Bronchial epithelial cell (primary cell): ENCODE measurements at places on chromosomes 6 and 20.

DNA sequence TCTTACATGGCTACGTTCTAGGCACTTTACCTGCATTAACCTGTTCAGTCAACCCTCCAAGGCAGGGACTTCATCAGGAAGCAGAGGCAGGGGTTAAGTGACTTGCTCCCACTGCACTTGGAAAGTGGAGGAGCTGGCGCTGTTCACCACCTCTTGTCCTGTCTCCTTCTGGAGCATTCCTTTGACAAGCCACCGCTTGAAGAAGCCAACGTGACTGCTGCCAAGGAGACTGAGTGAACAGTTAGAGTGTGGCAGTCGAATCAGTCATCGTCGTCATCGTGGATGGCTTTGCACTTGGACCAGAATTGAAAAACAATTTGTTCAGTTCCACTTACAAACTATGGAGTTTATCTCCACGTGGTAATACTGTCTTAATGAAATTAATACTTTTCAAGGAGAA is 60.9 kb downstream of the TULP4 start:
- DNase-seq = peak; percentile 80

GRCh38 chr20:13101276-13101675 is 92.5 kb downstream of the SPTLC3 start:
- no peak for DNase-seq

DNA sequence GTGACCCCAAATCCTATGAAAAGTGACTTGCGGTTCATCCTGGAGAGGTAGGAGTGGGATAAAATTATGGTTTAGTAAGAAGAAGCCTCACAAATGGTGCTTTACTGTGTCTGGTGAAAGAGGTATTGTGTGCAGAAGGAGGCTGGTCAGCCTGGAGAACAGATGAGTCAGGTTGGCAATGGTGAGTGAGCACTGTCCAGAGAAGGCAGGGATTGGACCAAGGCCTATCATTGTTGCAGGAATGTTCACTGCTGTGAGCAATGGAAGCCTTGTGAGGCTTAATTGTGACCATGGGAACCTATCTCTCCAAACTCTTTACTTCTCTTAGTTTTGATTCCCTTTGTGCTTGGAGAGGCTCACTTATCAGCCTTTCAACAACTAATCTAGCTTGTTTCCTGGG is 89.0 kb upstream of the KCNK16 start:
- peak; percentile 48 for DNase-seq

DNA sequence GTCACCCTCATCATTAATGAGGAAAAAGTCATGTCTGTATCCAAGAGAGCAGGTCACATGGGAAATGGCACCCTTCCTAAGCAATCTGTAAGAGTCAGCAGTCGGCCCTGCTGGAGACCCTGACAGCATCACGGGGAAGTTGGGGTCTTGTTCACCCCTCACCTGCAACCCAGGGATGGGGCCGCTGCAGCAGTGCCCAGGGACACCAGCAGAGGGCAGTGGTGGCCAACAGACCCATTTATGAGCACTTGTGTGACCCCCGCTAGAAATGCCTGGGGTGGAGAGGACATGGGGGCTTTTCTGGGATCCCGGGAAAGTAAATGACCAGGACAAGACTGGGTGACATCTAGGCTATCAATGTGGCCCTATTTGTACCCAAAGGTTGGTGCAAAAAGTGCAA is 35.9 kb downstream of the ANKRD60 start:
- DNase-seq = no peak

GRCh38 chr20:15359056-15359455 is 1021.6 kb upstream of the FLRT3 start:
- peak; percentile 84 for DNase-seq

DNA sequence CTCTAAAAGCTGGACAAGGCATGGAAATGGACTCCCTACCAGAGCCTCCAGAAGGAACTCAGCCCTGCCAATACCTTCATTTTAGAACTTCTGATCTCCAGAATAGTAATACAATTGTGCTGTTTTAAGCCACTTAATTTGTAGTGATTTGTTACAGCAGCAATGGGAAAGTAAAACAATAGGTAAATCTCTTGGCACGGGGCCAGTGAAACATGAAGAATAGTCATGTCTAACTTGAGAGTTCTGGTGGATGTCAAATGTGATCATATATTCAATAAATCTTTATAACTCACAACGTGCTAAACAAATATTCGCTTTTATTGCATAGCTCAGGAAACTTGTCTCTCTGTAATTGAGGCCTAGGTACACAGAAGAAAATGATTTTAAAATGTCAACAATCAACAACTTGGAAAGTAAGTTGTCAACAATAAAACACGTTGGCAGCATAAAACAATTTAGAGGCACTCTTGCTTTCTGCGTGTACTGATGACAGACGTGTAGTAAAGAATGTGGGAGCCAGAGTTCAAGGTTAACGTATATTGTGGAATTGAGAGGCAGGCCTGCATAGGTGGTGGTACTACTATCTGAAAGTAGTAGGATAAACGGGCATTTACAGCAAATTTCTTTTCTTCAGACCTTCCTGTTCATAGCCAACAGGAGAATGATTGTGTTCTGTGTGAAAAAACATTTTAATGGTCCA is 140.5 kb upstream of the OPRM1 start:
- DNase-seq = no peak

DNA sequence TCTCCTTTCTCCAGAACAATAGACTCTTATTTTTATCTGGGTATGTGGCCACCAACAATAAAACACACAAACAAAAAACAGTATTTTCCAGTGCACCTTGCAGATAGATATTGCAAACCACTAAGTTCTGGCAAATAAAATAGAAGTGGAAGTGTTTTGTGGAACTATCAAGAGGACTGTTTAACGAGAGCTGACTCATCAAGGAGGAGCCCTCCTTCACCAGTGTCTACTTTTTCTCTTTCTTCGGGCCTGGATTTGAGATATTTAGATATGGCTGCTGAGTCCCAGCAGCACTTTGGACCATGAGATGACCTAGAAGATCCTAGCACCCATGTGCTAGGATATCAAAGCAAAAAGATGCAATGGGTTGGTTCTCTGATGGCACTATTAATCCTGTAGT is 154.7 kb downstream of the AIG1 start:
- no peak for DNase-seq

DNA sequence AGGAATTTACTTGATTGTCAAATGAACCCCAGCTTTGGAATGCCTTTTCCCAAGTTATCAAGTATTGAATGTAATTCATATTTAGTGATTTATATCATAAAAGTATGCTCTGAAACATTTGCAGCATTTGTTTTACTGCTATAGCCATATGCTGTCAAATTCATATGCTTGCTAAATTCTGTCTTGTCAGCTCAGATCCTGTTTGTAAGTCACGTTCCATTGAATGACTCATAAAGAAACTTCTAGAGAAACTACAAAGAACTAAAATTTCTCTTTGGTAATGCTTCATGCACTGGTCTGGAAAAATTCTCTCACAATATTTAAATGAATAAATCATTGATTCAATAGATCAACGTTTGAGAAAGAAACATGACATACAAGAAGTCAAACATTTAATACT is 445.9 kb downstream of the PHF3 start:
- DNase-seq = peak; percentile 44

DNA sequence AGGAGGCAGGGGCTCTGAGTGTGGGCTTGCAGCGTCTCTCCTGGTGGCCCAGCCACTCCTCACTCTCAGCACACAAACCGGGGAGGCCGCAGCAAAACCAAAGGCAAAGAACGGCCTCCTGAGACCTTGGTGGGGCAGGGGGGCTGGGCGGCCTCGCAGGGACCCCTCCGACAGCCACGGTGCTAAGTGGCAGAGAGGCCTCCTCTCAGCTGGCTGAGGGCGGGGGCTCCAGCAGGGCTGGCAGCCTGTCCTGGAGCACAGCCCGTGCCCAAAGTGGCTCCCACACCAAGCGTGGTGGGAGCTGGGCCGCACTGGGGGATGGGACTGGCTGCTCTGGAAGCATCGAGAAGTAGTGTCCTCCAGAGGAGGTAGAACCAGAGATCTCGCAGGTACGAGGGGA is 334.4 kb downstream of the QKI start:
- DNase-seq = no peak

DNA sequence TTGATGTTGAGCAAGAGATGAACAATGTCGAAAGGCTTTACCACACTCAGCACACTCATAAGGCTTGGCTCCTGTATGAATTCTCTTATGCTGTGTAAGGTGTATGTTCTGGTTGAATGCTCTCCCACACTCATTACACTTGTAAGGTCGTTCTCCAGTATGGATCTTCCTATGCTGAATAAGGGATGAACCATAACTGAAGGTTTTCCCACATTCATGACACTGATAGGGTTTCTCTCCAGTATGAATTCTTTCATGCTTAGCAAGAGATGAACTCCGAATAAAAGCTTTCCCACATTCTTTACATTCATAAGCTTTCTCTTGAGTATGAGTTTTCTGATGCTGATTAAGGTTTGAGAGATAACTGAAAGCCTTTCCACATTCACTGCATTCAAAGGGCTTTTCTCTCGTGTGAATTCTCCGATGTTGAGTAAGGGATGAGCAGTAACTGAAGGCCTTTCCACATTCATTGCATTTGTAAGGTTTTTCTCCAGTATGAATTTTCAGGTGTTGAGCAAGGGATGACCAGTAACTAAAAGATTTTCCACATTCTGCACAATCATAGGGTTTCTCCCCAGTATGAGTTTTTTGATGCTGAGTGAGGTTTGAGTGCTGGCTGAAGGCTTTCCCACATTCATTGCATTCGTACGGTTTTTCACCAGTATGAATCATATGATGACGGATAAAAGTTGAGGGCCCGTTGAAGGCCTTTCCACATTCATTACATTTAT is 21.1 kb downstream of the ZNF184 start:
- no peak for DNase-seq

GRCh38 chr6:134954272-134955000 is 4.5 kb upstream of the ALDH8A1 start:
- no peak for DNase-seq

DNA sequence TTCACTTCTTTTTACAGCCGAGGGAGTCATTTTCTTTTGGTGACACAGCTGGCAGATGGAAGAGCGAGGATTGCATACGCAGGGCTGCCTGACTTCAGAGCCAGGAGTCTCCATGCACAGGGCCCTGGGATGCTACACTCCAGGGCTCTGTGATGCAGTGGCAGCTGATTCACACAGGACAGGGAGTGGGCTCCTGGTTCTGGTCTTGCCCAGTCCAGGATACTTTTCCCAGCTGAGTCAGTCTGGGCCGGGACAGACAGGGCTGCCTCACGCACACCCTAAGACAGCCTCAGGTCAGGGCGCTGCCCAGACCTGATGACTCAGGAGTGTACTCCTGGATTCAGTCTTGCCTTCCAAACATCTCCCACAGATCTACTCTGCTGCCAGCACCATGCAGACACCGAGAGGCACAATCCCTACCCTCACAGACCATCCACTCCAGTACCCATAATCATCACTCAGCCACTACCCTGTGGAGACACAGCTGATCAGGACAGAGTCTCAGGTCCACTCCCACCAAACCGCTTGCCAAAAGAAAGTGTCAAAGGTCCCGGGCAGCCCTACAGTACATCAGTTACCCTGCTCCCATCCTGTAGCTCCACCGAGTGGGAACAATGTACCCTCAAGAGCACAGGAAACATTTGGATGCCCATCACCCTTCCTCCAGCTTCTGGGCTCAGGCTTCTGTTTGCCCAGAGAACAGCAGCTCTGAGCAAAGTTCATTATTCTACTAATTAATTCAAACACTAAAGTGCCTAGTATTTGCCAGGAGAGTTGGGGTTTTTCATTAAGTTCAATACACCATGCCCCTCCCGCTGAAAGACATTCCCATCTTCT is 11.5 kb downstream of the SDC4 start:
- DNase-seq = peak; percentile 99

DNA sequence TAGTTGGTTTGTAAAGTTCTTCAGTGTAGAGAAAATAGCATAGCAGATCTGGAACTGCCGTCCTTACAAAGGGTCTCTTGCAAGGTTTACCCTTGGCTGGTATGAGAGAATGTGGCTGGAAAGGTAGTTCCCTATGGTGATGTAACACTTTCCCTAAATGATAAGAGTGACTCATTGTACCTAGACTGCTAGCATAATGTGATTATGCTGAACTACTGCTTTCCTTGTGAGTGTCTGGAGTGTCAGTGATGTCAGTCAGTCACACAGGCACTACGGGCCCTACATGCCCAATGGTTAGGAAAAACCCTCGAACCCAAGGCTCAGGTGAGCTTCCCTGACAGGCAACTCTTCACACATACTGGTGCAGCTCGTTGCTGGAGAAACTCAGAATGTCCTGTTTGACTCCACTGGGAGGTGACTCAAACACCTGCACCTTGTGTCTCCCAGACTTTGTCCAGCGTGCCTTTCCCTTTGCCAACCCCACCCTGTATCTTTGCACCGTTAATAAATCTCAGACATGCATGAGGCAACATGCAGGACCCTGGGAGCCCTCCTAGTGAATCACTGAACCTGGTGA is 28.4 kb upstream of the LY86 start:
- peak; percentile 74 for DNase-seq

GRCh38 chr6:116244284-116244683 is 9.6 kb downstream of the TSPYL4 start:
- DNase-seq = peak; percentile 36
